Activated T-cell treated with anti-CD3 and anti-CD28 coated beads for 48 hours (primary cell): ENCODE measurements at places on chromosomes 6 and 20.
A peak's percentile ranks its signal among the peaks of the same experiment; 100 is the strongest.

DNA sequence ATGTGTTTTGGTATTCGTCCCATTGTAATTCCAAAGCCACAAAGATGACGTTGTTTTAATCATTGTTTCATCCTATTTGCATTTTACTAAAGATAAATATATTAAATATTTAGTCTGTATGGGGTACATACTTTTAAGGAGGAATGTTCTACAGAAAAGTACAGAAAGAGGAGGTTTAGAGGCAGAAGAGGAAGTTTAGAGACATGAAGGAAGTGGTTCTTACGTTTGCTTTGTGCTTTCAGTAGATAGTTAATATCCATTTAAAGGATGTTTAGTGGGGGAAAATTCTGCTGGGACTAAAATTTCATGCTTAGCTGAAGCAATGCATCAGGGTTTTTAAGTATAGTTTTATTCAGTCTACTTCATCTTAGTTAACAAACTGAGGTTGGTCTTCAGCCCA is 116.6 kb downstream of the CRYBG1 start:
- no peak for DNase-seq

DNA sequence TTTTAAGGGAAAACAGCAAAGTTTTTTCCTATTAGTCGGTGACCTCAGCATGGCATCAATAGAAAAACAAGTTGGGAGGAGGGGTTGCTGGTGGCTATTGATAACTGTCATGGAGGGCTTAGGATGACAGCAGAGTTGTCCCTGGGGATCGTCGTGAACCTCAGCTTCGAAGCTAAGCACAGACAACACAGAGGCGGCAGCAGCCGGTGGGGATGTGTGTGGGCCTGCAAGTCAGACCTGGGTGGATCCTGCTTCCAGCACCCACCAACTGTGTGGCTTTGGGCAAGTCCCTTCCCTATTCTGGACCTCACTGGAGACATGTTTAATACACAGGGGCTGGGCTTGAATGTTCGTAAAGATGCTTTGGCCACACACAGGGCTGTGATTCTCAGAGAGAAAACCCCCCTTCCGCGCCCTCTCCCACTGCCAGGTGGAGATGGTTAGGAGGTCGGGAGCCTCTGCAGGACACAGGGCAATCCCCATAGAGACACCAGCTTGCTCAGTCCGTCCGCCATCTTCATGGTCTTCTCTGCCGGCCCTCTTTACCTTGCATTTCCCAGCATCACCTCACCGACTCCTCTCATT is 83.1 kb upstream of the TOX2 start:
- DNase-seq: no peak

- DNase-seq: no peak
Measured at GRCh38 chr6:115902436-115902835, 158.3 kb downstream of the FRK start.

DNA sequence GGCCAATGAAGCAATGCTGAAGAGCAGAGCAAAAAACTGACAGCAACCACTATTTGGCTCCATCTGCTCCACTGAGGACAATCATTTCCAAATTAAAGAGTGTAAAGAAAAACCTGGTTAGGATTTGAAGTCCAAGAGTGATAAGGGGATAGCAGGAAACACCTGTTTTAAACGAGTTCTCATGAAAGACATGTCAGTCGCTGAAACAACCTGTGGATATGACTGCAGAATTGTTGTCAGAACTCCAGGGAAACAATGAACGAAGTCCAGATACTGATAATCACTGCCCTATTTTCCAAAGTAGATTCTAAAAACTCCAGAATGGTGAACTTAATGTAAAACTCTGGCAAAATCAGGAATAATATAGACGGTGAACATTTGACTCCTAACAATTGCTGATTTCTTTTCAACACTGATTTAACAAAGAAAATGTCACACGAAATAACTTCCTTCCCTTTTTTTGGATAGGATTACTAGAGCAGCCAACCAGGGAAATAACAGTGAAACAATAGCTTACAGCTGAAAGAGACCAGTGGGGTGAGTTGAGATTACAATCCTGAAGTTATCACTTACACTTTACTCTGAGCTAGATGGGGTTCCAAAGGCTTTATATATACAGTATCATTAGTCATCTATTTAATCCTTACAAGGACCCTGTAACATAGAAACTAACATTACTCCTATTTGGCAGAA is 83.7 kb downstream of the ELOVL5 start:
- no peak for DNase-seq

GRCh38 chr6:135008941-135009290 is 45.7 kb downstream of the HBS1L start:
- DNase-seq: no peak

DNA sequence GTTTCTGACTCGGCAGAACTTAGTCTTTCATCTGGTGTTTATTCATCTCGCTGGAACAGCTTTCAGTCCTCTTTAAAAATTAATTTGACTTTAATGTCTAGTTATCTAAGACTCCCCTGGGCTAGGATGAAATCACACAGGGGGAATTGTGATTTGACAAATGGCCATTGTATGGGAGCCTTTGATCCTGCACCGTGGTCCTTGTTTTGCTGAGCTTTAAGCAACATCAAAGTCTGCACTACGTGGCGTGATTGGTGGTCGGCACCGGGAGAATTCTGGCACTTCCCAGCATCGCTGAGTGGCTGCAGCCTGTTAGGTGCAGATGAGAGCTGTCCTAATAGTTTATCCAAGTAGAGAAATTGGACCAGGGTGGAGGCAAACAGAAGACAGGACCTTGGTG is 146.9 kb downstream of the TBC1D7 start:
- DNase-seq: no peak

- DNase-seq: no peak
Measured at GRCh38 chr6:1972962-1973361, 272.4 kb downstream of the GMDS start.

DNA sequence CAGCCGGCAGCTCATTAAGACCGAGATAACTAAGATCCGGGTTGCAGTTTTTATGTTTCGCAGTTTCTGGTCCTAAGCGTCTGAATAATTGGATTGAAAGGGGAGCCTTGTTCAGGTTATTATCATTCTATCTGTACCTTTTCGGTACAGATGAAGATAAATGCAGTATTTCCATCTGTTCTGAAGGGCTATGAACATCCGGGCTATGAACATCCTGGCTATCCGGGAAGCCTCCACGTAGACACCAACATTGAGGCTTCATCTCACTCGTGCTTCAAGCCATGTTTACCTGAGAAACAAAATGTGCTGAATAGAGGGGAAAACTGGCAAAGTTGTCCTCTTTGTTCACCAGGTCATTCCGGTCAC is 399 bp upstream of the REPS1 start:
- no peak for DNase-seq

- DNase-seq: peak; percentile 13
Measured at GRCh38 chr6:108914235-108915022, 66.2 kb downstream of the ARMC2 start.

DNA sequence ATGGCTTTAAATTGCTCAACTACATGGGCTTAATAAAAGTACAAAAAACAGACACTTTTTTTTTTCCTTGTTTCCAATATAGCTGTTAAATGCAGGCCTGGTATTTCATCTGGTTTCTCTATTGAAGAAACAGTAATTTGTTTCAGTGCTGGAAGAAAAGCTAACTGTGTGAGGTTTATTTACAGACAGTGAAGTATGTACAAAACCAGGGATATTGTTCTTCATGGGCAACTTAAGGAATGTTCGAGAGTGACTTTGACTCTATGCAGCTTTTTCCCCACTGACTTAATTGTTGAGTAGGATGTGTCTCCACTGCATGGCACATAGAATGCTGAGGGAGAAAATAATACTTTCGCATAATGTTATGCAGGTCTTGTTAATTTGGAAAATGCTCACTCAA is 31.0 kb upstream of the PRL start:
- DNase-seq: no peak

GRCh38 chr20:46649965-46650542 is 1.2 kb downstream of the SLC13A3 start:
- no peak for DNase-seq

DNA sequence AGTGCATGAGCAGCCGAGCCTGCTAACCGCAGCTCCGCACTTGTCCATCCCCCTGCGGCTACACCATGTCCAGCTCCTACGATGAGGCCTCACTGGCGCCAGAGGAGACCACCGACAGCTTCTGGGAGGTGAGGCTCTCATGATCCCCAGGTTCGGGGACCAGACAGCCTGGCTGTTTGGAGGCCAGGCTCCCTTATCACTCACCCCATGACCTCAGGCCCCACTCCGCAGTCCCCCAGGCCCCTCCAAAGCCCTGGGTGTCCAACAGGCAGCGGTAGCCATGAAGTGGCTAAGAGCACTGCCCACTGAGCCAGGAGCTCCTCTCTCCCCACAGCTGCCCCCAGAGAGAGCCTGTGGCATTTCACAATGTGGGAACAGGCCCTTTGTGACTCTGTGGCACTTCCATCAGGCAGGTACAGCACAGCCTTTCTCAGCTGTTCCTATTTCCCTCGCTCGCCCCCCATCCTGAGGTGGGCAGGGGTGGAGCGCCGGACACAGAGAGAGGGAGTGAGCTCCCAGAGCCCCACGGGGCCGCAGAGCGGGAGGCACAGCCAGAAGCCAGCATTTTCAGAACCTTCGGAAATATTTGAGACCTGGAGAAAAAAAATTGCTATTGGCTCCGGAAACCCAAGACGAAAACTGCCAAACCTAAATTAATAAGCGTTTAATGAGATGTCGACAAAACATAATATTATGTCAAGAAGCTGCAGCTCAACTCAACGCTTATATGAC is 29.7 kb downstream of the SPDEF start:
- DNase-seq: no peak

DNA sequence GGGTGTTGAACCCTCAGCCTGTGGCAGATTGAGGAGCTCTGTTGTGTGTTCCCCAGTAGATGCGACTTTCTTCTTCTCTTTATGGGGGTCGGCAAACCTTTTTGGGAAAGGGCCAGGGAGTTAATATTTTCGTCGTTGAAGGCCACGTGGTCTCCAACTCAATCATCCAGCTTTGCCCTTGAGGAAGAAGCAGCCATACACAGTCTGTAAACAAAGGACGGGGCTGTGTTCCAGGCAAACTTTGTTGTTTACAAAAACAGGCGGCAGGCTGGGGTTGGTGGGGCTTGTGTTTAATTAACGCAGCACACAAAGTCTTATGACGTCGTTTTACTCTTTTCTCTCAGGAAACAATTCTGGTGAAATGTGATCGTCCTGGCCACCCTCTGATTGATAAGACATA is 20.2 kb downstream of the KIF25 start:
- no peak for DNase-seq

GRCh38 chr6:84860509-84860908 is 96.1 kb upstream of the TBX18 start:
- DNase-seq: no peak

DNA sequence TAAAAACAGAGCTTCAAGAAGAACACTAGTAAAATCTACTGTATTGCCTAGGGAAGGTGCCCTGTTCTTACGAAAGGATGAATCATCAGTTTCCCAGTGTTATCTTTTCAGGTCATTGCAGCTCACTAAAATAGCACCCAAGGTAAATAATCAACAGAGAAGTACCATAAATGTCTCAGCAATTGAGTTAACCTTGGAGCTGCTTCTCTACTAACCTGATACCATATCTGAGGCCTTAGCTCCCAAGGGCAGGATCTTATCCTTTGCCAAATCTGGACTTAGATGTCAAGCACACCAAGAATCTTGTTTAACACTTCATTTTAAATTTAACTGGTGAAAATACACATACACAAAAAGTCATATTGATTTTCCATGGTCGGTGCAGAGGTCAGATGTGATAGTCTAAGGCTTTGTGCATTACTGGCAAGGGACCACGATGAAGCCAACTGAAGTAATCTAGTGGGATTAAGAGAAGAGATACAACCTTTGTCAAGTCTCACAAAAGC is 81.5 kb downstream of the EDN1 start:
- no peak for DNase-seq

GRCh38 chr6:114762145-114762544 is 419.3 kb upstream of the HS3ST5 start:
- no peak for DNase-seq

DNA sequence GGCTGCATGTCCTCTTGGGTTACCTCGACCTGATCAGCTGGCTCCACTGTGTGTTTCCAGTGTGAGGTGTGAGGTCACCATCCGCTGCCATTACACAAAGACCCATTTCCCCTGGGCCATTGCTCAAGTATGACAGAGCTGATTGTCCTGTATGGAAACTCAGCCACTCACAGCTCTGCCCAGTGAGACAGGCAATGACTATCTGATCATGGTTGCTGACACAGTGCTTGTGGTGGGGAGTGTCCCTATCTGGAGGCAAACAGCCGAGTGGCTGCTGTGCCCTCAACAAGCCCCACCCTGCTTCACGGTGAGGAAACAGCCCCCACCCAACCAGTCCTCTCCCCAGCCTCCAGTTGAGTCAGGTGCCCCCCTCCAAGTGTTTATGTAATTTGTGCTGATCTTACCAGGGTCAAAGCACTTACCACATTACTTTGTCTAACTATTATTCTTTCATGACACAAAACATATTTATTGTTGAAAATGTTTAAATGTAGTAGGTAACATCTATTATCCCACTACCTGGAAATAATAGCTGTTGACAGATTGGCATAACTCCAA is 11.7 kb upstream of the MAPK13 start:
- DNase-seq: peak; percentile 48

- DNase-seq: peak; percentile 70
Measured at GRCh38 chr6:44002593-44003344, 124.5 kb downstream of the MRPL14 start.

DNA sequence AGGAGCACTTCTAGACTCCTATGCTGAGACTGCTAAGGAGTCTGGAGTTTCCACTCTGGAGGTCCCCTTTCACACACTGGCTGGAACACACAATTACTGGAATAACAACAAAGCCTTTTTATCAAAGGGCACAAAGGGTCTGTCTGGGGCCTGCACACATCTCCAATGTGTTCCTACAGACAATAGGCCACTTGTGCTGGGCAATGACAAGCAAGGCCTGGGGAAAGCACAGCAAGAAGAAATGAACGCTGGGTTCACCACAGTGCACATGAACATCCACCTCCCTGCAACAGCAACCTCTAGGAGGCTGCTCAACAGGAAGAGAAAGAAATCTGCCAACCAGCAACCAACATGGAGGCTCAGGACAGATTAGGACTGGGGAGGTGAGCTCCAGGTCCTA is 43.9 kb downstream of the TRPC4AP start:
- DNase-seq: no peak

DNA sequence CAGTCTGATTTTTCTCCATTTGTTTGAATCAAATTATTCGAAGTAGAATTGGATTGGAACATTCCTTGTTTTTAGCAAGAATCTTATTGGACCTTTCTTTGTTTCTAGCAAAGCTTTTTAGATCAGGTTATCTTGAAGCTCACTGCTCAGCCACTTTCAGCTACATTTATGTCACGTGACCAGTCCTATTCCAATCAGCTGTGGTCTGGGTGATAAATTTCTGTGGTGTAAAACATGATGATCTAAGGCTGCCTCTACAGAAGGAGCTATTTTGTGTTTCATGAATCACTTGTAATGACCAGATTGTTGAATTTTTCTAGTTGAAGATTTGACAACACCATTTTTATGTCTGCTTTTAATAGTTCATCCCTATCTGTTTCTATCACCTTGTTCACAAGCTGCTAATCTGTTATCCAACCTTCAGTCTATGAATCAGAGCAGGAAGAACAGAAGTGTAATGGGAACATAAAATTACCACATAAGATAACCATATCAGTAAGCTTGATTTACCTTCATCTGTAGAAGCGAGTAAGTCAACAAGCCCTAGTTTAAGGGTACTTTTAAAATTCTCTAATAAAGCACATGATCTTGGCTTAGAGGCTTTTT is 101.0 kb upstream of the MAP3K7 start:
- DNase-seq: no peak
